ENCODE measurements at places on chromosomes 7 and 10.

- no peak for DNase-seq
Measured at GRCh38 chr7:42035210-42035609, 201.8 kb downstream of the GLI3 start.

GRCh38 chr7:49791088-49791741, 17.8 kb downstream of the VWC2 start:
- peak; percentile 9 for DNase-seq

DNA sequence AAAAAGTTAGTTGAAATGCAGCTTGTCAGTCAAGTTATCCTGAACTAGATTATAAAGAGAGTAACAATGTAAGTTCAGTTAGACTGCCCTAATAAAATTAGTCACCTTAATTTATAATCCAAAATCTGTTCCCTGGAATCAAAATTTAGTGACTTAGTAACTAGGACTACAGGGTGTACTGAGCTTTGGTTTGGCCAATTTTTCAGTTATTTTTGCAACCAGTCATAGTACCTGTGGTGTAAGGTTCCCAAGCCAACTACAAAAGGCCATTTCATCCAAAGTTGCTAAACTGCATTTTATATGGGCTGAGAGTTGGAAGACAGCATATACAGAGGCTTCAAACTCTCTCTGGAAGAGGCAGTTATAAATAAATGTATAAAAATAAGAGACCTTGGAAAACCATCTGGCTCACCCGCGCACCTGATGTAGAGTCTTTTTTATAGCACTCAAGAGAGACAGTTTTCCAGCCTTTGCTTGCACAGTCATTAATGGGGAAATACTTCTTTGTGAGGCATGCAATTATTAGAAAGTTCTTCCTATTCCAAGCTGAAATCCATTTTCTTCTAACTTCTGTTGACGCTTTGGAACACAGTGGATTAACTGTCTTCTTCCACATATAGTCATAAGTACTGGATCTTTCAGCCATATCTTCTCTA, 59.2 kb downstream of the PUS7 start:
- DNase-seq: no peak

GRCh38 chr10:114315566-114316420, 76.7 kb downstream of the VWA2 start:
- DNase-seq: no peak

DNA sequence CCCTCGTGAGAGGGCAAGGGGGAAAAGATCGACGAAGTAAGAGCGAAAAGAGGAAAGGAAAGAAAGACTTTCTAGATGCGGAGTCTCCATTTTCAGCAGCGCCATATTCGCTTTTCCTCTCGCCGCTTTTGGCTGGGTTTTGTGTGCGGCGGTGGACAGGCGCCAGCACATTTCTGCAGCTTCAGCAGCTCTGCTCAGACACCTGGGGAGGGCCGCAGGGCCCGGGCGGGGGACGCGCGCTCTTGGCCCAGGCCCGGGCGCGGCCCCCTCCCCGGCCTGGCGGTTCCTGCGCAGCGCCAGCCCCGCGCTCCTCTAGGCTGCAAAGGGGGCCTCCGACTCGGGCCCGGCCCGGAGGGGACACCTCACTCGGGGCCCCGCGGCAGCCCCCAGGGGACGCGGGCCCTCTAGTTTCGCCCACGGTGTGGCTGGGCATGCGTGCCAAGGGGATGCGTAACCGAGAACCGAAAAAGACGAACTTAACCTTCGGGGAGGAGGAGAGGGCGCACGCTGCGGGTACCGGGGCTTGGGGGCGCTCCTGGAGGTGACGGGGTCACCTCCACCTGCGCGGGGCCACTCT, 34.5 kb upstream of the EBLN1 start:
- no peak for DNase-seq
